HS-27A (cell line): ENCODE measurements at places on chromosomes 7 and 10.

DNA sequence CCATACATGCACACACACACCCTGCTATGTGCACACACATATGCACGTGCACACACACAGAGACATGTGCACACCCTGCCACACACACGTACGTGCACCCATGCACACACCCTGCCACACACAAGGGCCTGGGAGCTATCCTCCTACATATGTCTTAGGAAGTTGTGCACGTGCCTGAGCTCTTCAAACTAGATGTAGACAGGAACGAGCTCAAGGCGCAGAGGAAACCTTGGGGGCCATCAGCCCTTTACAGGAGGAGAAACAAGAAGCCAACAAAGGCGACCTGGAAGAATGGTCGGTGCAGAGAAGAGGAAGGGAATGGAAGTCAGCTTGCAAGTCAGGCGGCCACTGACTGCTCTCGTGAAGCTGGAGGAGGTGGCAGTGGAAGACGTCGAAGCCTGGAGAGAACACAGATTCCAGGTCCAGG lies 58.7 kb downstream of the AOC1 start:
- DNase-seq = no peak

- no peak for DNase-seq
Observed at GRCh38 chr10:26690731-26691475, 6.6 kb upstream of the PDSS1 start.

GRCh38 chr10:69374242-69374641 lies 42.5 kb downstream of the TACR2 start:
- DNase-seq = no peak

DNA sequence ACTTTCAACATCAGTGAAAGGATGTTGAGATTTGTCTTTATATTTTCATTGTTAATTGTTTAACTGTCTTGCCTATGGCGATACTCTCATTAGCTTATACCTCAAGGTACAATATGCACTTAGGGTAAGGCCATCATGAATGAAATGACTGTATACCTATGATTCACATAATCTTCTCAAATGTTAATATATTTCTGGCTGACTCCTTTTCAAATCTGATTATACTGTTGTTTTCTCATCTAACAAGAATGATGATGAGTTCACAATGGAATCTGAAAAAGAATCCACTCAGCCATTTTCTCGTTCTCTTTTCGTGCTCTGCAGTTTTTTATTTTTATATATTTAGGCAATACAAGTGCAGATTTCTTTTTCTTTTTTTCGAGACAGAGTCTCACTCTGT lies 159.1 kb downstream of the ARHGAP12 start:
- no peak for DNase-seq

DNA sequence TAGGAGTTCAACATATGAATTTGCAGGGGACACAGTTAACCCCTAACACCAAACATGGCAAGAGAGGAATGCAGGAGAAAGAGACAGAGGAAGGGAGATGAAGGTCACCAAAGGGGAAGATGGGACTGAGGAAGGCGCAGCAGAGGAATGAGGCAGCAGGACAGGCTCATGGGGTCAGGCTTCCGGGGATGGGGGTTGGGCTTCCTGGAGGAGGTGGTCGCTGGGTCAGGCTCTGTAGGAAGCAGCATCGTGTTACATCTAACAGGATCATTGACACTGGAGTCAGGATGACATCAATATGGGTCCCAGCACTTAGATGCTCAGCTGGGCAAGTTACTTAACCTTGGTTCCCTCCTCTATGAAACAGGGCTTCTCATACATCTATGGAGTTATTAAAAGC lies 113.2 kb downstream of the NPTX2 start:
- no peak for DNase-seq

- DNase-seq = no peak
Observed at GRCh38 chr7:113267271-113267670, 148.9 kb upstream of the SMIM30 start.

GRCh38 chr7:100019908-100020307 lies 4.5 kb downstream of the ZKSCAN1 start:
- DNase-seq = no peak

DNA sequence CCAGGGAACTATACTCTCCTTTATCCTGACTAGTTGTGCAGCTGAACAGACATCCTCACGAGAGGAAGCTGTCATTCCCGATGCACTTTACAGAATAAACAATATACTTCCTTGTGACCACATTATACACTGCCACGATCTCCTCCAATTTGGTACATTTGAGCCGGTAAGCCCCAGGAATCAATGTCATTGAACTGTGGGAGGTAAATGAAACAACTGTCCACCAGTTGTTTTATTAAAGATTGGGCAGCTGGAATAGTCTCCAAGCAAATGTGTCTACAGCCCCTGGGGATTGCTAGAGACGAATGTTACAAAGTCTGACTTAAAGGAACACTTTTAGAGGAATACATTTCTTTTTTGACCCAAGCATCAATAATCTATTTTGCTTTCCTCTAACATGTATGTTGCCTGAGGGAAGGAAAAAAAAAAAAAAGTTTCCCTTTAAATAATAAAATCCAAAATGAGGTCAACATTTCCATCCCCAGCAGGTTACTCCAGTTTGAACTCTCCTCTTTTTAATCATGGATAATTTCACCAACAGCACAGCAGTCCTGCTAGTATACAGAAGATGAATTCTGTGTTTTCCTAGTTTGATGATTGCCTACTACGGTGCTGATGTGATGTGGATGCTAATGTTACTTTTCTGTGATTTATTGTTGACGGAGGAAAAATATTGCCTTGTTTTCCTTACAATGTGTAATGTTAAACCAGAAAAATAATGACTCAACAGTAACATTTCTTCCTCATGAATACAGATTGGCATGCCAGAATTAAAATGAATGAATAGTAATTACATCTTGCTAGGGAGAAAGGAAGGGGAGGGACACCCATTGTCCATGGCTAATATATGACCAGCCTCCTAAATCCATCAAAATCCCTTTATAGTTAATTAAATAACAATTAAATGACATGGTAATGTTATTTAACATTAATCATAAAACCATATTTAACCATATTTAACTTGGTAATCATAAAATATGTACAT lies 360.9 kb downstream of the NEBL start:
- no peak for DNase-seq

- no peak for DNase-seq
Observed at GRCh38 chr7:2688409-2689342, 674 bp downstream of the AMZ1 start.

GRCh38 chr7:152128252-152128651 lies 102.8 kb downstream of the GALNT11 start:
- DNase-seq = no peak

GRCh38 chr10:66934711-66935110 lies 8.9 kb downstream of the LRRTM3 start:
- no peak for DNase-seq

DNA sequence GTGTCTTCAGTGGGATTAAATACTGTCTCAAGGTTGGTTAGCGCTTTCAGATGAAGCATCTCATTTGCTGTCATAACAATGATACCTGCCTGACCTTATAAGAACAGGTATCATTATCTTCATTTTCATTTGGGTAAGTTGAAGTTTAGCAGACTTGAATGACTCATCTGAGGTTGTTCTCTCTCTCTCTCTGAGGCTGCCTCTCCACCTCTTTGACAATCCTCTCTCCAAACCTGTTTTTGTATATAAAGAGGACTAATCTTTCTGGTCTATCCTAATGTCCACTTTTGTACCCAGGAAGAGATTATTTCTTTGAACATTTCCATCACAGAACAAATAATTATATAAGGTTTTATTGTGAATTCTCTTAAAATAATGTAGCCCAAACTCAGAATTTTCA lies 291.4 kb downstream of the KLF6 start:
- no peak for DNase-seq

DNA sequence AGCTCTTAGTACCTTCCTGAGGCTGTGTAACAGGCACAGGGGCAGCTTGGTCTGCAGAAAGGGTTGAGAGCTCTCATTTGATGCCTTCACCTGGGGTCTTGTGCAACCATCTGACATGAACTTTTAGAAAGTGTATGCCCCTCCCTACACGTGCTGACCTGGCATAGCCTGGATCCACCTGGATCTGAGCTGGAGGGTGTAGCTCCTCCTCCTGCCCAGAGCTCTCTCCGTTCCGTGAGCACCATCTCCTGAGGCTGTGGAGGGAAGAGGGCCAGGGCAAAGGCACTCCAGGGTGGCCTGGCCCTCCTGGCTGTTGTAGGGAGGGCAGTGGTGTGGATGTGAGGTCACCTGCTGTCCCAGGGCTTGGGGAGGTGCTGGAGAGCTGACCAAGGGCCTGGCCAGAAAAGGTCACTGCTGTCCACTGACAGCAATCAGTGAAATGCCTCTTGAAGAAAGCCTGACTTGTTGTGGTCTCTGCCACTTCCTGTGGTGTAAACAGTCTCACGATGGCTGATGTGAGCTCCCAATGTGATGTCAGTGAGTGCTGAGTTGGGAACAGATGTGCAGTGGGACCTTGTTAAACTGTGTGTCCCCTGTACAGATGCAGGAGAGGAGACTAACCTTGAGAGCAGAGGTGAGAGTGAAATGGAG lies 23.0 kb downstream of the AMZ1 start:
- no peak for DNase-seq

- no peak for DNase-seq
Observed at GRCh38 chr10:29191674-29192073, 97.2 kb upstream of the LYZL1 start.

DNA sequence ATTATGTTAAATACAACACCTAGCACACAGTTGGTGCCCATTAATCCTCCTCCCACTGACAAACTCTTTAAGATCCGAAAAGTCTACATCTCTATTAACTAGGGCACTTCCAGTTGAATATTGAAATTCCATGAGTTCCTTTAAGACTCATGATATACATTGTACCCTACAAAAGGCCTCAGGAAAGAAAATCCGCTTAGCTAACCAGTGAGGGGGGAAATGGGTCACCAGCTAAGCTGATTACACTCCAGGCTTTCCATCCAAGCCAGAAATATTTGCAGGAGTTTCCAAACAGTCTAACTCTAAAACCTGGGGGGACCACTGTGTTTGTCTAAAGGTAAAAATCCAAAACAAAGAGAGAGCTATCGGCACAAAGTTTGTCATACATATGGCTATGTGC lies 1.3 kb upstream of the LRIT2 start:
- DNase-seq = no peak

- no peak for DNase-seq
Observed at GRCh38 chr7:34109936-34110780, 204.8 kb downstream of the BMPER start.

DNA sequence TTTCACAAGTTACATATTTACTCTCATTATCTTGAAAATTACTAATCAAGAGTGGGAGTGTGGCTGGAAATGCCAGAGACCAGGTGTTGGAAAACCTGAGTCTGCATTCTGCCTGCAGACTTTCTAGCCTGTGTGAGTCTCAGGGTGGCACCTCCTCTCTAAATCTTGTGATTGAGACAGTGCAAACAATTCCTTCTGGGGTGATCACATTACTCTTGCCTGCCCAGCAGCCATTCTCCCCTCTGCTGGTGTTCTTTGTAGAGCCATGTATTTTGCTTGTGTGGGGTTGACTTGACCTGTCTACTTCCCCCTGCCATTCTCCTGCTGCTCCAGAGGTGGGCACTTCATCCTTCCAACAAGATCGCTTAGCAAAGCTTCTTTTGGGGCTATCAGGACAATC lies 101.1 kb downstream of the RAPGEF5 start:
- DNase-seq = no peak

DNA sequence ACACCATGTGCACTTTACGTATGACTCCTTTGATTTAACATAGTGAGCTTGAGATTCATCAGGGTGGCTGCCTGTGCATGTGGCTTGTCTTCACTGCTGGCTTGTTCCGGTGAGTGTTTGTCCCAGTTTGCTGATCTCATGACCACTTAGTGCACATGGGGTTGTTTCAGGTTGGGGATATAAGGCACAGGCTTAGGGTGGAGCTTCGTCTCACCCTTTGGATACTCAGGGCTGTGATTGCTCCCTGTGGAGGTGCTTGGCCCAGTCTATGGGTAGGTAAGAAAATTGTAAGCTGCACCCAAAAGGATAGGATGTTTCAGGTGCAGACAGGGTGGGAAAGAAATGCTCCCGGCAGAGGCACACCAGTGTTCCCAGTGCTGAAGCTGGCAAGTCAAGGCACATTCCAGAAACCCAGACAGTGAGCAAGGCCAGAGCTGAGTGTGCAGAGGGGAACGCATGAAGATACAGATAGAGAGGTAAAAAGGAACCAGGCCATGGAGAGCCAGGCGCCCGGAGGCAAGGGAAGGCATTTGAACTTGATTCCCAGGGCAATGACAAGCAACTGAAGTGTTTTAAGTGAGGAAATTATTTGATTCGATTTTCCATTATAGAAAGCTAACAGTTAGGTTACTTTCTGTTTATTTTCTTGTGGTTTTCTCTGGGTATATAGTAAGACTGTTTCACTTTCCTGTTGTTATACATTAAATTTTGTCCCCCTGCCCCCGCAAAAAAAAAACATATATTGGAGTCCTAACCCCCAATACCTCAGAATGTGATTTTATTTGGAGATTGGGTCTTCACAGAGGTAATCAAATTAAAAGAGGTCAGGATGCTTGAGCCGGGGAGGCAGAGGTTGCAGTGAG lies 289.8 kb upstream of the KLF6 start:
- DNase-seq = no peak

DNA sequence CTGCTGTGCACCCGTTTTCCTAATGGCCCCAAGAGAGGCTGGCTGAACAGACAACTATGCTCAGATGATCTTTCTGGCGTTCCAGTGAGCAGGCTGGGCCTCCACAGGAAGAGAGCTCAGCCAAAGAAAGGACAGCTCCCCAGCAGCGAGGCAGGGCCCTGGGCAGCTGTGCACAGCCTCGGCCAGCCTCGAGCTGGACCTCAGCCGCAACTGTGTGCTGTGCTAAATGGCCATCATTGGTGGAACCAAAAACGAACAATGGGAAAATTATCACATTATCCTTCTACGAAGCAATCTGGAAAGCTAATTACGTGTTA lies 97.5 kb downstream of the CTBP2 start:
- no peak for DNase-seq

- DNase-seq = no peak
Observed at GRCh38 chr10:99977916-99978315, 31.8 kb downstream of the DNMBP start.

- no peak for DNase-seq
Observed at GRCh38 chr7:70500261-70500660, 631.7 kb upstream of the GALNT17 start.
